ENCODE measurements at places on chromosomes 7 and 10. TPM values are rescaled to one million over a fixed set of nuclear protein-coding genes. Genes with fewer than 3 reads are reported as not detected.

The AP5Z1 gene
- total RNA-seq: 19.7 TPM

The ZSCAN21 gene
- 23.8 TPM for total RNA-seq

The HKDC1 gene
- 2.4 TPM for total RNA-seq

The TBXAS1 gene
- total RNA-seq: 5.1 TPM

The NPTX2 gene
- total RNA-seq: 2.3 TPM

The CTTNBP2 gene
- 13.8 TPM for total RNA-seq

The HNRNPF gene
- 148 TPM for total RNA-seq

The CH25H gene
- total RNA-seq: 0.44 TPM

The NODAL gene
- not detected for total RNA-seq

The ZNF783 gene
- 13.4 TPM for total RNA-seq

The FAM20C gene
- total RNA-seq: 24.7 TPM

The AGBL3 gene
- 3.6 TPM for total RNA-seq

The KCNH2 gene
- total RNA-seq: 0.81 TPM

The FAM13C gene
- total RNA-seq: 14.2 TPM

The IFIT2 gene
- total RNA-seq: 4.3 TPM

The PDZD7 gene
- 0.24 TPM for total RNA-seq

The GNGT1 gene
- not detected for total RNA-seq

The PRPS1L1 gene
- total RNA-seq: not detected

The RRP12 gene
- 10.1 TPM for total RNA-seq

The GPR15LG gene
- not detected for total RNA-seq

The VAX1 gene
- total RNA-seq: not detected

The LGI1 gene
- not detected for total RNA-seq

The C10orf53 gene
- total RNA-seq: not detected

The PAX4 gene
- not detected for total RNA-seq

The TMEM176B gene
- total RNA-seq: 10.4 TPM

The ITPRID1 gene
- total RNA-seq: not detected

The GFRA1 gene
- total RNA-seq: 4.4 TPM

The RBP4 gene
- total RNA-seq: 5.3 TPM

The MSS51 gene
- total RNA-seq: 1.7 TPM

The TAS2R4 gene
- 5.0 TPM for total RNA-seq

The ASB10 gene
- not detected for total RNA-seq

The CYP3A4 gene
- total RNA-seq: not detected

The ZNF777 gene
- 14.9 TPM for total RNA-seq

The CALN1 gene
- total RNA-seq: 0.33 TPM

The UTF1 gene
- total RNA-seq: not detected

The FAM180A gene
- 3.0 TPM for total RNA-seq

The RSPH10B2 gene
- not detected for total RNA-seq

The SSBP1 gene
- 146 TPM for total RNA-seq

The CYP2C19 gene
- total RNA-seq: not detected

Data from thyroid gland (tissue), 4 donors.